ENCODE measurements at places on chromosomes 1 and 21.

GRCh38 chr21:45719177-45719802 is 75.8 kb downstream of the PCBP3 start:
- DNase-seq, result no peak

- no peak for DNase-seq
Measured at GRCh38 chr1:61207416-61207815, 125.1 kb downstream of the NFIA start.

DNA sequence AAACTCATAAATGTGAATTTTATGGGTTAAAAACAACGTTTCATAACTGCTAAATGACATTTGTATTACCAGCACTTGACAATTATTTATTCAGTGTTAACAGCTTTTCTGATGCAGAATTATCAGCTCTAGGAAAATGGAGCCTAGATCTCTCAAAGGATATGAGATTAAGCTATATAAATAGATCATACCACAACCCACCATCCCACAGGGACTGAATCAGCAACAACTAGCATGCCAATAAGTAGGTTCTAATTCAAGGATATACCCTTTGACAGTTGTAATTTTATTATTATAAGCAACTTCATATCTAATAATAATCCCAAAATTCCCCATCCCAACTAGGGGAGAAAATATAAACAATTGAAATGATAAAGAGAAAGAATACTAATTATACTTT is 275.4 kb upstream of the RGS18 start:
- no peak for DNase-seq

DNA sequence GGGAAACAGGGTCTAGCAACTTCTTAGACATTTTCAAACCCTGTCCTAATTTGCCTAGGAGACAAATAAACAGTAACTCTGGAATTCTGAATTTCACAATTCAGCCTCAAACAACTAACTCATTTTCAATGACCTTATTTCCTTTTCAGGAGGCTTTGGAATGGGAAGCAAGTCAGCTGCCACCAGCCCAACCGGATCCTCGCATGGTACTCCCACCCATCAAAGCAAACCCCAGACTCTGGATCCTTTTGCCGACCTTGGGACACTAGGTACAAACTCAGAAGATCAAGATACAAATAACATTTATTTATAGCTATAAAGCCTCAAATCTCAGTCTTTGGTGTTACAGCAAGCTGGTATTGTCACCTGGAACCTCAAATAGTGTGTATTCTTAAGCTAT is 18.9 kb upstream of the LEPR start:
- no peak for DNase-seq

DNA sequence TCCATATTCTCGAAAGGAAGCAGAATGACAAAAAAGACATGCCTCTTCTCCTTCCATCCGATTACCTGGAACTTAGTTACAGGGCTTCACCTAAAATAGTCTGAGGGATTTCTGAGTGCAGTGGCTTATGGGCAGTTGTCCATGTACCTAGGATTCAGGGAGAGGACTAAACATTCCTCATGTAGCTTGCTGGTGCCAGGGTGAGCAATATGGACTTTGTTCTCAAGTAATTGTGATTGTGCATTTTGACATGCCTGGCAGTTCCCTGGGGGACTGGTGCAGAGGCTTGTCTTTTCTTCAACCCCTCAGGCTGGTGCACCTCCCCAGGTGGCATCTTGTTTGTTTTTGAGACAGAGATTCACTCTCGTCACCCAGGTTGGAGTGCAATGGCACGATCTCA is 6.1 kb upstream of the PSEN2 start:
- no peak for DNase-seq

- DNase-seq, result no peak
Measured at GRCh38 chr1:28200234-28200873, 23.9 kb upstream of the PTAFR start.

GRCh38 chr1:167233373-167233772 is 12.7 kb downstream of the POU2F1 start:
- DNase-seq, result no peak

DNA sequence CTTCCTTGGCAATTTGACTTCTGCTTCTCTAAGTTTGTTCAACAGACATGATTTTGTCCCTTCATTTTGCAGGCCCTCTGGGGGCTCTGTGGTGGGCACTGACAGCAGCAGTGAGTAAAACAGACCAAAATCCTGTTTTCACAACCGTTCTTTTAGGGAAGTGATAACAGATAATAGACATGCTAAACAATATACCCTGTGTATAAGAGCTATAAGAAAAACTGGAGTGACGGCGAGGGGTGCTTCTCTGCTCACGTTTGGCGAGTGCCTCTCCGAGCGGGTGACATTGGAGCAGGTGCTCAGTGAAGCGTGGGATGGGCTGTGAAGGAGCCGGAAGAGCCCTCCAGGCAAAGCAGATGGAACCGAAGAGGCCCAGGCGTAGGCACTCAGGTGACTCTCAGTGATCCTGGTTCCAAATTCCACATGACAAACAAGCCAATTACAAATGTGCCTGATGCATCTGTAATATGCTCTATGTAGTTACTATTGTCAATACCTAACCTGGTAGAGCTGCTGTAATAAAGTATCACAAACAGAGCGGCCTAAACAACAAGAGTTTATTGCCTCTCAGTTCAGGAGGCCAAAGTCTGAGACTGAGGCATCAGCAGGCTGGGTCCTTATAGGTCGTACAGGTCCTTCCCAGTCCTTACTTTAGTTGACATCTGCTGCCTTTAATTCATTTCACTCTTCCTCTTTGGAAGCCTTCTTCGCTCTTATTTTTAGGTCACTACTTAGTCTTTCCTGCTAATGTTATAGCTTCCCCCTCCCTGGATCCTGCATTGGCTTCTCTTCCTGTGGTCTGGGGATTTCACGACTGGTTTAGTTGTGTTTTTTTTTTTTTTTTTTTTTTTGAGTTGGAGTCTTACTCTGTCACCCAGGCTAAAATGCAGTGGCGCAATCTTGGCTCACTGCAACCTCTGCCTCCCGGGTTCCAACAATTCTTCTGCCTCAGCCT is 20.1 kb downstream of the OR2B11 start:
- no peak for DNase-seq

GRCh38 chr1:8461351-8462110 is 143.6 kb downstream of the SLC45A1 start:
- DNase-seq, result no peak

DNA sequence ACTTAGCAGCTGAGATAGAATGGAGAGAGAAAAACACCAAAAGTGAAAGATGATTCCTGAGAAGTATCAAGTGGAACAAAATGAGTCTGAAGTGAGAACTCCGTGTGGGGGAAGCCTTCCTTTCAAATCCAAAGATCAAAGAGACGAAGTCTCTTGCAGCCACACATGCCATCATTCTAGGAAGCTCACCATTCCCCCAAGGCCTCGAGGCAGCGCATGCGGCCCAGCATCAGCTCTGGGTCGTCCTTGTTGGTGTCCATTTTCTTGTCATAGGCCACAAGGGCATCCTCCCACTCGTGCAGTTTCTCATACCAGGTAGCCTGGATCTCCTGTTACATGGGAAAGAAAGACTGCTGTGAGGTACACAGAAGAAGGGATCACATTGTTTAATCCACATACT is 32.2 kb upstream of the ANGPTL7 start:
- DNase-seq, result no peak

GRCh38 chr1:157831968-157832626 is 9.5 kb downstream of the CD5L start:
- DNase-seq, result no peak

- no peak for DNase-seq
Measured at GRCh38 chr1:223177681-223178080, 34.6 kb upstream of the TLR5 start.

DNA sequence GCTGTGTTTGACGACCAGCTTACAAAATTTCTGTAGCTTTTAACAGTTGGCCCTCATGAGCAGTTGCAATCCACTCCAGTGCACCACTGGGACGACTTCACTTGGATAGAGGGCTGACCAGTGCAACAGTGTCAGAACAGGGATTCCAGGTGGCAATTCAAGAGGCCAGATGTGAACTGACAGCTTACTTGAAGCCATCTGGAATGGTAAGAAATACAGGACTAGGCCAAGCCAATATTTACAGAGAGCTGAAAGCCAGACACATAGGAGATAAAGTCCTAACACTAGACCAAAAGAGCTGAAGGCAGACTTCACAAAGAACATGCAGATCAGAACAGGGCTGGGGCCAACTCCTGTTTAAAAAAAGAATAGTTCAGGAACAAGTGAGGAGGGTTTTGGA is 93.5 kb upstream of the NFIA start:
- DNase-seq, result no peak

GRCh38 chr1:225944387-225944786 is 3.4 kb upstream of the LEFTY2 start:
- DNase-seq, result no peak

DNA sequence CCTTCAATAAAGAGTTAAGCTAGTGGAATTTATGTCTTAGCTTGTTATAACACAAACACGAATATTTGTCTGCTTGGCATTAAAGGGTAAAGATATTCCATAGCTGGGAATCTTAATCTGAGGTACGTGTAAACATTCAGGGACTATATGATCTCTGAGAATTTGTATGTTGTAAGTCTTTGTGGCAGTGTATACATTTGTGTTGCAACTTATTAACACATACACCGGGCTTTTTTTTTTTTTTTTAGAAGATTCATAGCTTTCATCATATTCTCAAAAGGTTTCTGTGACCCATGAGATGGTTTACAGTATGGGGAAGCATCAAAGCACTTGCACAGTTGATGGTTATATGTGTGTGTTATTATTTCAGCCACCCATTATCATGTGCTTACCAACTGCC is 3.0 kb downstream of the GGPS1 start:
- no peak for DNase-seq

DNA sequence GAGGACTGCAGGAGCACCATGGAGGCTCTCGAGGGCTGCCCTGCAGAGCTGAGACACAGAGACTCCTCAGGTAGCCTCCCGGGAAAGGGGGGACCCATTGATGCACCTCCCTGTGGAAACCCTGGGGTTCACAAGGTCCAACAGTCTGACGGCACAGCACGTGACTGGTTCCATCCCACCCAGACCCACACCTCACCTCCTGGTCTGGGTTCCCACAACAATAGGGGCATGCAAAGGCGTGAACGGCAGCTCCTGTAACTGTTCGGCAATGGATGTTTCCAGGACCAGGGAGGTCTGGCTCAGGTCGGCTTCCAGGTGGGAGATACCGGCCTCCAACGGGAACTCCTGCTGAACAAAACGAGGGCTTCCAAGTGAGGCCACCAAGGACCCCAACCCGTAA is 86.8 kb downstream of the NPHP4 start:
- DNase-seq, result no peak

- DNase-seq, result no peak
Measured at GRCh38 chr1:169782596-169782995, 12.1 kb downstream of the METTL18 start.

DNA sequence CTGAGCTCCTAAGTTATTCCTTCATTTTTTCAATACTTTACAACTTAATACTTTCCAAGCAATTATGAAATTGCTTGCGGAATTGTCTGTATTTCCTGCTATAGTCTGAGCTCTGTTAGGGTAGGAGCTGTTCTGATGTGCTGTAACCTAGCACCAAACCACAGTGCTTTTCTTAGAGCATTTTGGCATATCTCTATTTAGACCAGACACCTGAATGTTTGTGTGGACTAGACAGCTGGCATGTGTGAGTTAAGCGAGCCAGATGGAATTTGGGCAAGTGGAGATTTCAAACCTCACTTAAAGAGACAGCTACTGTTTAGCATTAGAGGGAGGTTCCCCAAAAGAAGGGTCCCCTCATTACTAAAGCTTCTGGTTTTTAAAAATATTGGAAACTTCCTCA is 106.1 kb downstream of the RWDD3 start:
- DNase-seq, result no peak

- no peak for DNase-seq
Measured at GRCh38 chr1:238648751-238649150, 737.6 kb upstream of the CHRM3 start.

DNA sequence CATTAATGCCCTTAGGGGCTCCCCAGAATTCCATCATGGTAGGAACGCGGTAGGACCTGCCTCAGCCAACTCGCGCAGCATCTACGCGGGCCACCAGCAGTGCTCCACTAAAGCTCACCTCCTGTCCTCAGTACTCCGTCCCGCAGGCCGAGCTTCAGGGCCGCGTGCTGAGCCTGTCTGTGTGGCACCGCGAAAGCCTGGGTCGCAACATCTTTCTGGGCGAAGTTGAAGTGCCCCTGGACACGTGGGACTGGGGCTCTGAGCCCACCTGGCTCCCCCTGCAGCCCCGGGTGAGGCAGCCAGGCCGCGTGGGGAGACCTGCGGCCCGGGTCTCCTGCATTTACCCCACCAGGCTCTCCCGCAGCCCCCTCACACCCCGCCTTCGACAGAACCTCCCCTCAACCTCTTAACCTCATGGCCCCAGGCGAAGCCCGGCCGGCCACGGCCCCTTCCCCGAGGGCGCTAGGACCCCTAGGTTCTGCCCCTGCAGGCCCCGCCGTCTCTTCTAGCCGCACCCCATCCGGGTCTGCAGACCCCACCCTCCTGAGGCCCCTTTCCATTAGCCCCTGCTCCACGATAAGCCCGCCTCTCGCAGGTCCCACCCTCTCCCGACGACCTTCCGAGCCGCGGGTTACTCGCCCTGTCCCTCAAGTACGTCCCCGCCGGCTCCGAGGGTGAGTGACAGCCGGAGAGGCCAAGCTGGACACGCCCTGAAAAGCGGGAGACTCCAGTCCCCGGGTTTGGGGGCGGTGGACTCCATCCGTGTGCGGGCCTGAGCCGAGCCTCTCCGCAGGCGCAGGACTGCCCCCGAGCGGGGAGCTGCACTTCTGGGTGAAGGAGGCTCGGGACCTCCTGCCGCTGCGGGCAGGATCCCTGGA is 9.1 kb downstream of the SYTL1 start:
- no peak for DNase-seq

GRCh38 chr1:70487910-70488665 is 77.0 kb downstream of the CTH start:
- DNase-seq, result no peak

All from GM04504 (cell line).